Chondrocyte (in vitro differentiated cells): ENCODE measurements at places on chromosomes 3 and 15. TPM values are rescaled to one million over a fixed set of nuclear protein-coding genes. Genes with fewer than 3 reads are reported as not detected.

DNA sequence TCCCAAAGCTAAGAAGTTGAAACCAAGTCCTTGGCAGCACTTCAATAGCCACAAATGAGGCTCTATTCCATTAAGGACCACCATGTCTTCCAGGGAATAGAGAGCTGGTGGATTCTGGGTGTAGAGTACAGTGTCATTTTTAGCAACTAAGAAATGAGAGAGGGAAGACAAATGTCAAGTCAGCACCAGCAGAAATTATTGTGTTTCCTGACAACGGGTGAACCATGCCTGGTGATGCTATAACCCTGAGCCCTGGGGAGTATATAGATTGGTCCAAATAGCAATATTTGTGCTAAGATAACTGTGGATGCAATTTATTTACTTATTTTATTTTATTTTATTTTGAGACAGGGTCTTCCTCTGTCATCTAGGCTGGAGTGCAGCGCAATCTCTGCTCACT lies 305.6 kb upstream of the WNT5A start:
- no peak for DNase-seq

DNA sequence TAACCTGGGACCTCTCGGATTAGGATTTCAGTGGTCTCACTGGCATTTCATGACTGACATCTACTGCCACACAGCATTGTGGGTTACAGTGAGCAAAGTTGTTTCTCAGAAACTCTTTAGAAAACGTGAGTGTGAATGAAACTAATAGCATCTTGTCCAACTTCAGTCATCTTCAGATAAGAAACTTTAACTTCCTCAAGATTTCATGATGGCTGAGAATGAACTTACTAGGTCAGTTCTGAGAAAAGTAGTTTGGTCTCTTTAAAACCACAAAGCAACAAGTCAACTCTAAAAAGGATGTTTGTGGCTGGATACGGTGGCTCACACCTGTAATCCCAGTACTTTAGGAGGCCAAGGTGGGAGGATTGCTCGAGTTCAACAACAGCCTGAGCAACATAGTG lies 14.2 kb upstream of the HOMER2 start:
- DNase-seq: no peak

DNA sequence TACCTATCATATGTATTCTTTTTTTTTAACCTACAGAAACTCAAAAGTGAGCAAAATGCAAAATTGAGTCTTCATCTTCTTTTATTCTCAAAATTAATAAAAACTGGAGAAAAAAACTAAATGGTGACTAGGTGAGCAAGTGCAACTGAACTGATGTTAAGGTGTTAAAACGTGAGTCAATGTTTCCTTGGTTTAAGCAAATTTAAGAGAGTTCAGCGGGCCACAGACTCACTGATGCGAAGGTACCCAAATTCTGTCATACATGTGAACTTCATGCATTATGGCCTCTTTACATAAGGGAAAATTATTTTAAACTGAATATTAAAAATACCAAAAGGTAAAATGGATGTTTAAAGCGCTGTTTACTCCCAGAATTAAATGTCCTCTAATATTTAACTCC lies 206.6 kb downstream of the FOXP1 start:
- no peak for DNase-seq

DNA sequence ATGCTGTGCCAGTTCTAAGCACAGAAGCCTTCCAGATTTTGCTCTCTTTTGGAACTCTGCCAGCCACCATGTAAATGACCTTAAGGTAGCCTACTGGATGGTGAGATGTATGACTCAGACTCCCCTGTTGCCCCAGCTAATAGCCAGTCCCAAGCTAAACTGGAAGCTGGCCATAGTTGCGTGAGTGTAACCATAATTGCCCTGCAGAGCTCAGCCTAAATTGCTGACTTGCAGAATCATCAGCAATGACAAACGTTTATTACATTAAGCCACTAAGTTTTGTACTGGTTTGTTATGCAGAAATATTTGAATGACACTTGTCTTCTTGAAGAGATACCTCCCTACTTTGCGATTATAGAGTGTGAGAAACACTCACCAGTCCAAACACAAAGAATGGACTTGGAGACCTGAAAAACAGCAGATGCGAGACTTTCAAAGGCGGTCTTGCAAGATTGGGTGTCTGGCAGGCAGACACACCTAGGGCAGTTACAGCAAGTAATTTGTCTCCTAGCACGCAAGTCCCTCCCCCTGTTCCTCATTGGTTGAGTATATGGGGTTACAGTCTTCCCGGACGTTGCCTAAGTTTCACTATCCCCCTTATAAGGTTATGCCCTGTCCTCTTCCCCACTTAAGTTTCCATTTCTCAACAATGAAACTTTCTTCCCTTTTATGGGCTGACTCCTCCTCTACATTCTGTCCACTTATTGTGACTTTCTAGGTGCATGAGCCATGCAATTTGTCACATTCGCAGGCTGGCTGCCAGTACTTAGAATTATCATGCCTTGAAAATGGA lies 83.6 kb upstream of the XCR1 start:
- no peak for DNase-seq

- DNase-seq: no peak
These were observed 6.1 kb upstream of the RPP14 start for GRCh38 chr3:58299839-58300516.

DNA sequence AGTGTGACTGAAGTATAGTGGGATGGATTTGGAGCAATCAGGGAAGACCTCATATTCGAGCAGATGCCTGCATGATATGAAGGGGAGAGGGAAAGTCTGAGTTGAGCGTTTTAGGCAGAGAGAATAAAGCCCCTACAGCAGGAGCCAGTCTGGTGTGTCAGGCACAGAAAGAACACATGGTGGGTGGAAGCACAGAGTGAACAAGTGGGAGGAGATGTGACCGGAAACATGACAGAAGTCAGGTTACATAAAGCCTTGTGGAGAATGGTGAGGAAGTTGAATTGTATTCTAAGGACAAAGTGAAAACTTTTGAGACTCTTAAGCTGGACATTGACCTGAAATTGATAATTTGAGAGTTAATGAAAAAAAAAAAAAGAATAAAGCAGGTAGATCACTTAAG lies 541.0 kb downstream of the PLOD2 start:
- DNase-seq: no peak

DNA sequence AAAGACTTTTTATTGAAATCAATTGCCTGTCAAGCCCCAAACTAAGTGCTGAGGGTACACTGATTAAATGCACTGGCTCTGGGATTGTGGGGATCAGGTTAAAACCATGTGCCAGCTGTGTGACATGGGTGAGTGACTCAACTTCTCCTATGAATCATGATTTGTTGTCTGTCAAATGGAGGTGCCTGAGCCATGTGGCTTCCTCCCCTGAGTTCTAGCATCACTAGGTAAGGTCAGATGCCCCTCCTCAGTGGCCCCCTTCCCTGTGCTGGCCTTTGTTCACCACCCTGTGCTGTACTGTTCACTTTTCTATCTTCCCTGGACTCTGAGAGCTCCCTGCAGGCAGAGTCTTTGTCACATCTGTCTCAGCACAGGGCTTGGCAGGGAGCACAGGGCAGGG lies 43.6 kb upstream of the ATP2B2 start:
- DNase-seq: no peak

GRCh38 chr3:149589332-149589731 lies 68.5 kb downstream of the WWTR1 start:
- DNase-seq: no peak

The NEK11 gene
- total RNA-seq: 4.4 to 7.5 TPM (median 5.9 TPM) in 3 replicates
